ENCODE measurements at places on chromosomes 6 and 20.
A peak's percentile ranks its signal among the peaks of the same experiment; 100 is the strongest.

DNA sequence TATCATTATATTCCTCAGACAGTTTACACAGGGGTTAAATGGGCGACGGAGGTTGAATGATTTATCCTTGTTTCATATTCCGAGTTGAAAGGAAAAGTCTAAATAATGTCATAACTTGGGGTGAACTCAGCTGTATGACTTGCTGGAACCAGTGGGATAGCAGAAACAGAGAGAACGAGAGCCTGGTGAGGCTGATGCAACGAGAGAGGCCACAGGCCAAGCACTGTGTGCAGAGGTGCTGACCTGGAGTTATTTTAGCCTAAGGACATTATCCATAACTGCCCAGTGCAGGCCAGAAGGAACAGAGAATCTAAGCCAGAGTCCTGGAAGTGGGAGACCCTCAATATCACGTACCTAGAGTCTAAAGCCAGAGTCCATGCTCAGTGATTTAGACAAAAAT, 394.9 kb downstream of the MAFB start:
- no peak for DNase-seq

DNA sequence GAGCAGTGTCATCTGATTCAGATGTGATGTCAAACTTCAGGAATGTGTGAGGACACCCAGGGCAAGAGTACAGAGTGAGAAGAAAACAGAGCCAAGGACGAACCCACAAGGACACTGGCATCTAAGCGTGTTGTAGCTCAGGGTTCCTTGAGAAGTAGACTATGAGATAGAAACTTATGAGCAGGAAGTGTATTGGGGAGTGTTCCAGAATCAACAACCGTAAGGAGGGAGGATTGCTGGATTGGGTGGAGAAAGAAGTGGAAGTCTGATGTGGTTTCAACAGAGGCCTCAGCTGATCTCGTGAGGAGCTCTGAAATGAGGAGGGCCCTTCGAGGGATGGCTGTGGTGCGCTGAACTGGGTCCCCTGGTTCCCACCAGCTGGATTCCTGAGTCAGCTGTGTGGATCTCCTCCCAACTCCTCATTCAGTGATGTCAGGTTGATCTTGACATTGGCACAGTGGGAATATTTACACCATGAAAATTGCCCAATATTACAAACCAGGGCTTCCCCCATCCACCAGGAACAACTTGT, 25.7 kb upstream of the IGF2R start:
- no peak for DNase-seq

- no peak for DNase-seq
Measured at GRCh38 chr20:6038256-6038655, 15.6 kb downstream of the LRRN4 start.

DNA sequence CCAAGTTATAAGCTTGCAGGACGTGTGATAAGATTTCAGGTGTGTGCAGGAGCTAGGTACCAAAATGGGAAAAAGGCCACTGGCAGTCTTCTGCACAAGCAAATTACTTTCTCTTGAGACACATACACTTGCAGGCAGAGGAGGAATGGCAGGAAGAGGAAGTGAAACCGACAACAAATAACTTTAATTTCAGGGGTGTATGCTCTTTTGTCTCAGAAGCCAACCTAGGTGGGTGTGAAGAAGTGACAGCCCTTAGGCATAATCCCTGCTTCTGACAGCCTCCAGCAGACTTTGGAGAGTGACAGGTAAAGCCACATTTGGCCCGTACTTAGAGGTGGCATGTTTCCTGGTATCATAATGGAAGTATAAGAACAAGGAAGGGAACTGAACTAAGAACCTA, 118.8 kb upstream of the TRAF3IP2 start:
- peak; percentile 72 for DNase-seq

GRCh38 chr20:846894-847278, 13.4 kb downstream of the FAM110A start:
- DNase-seq, result peak; percentile 30

GRCh38 chr6:63805808-63806572, 170.4 kb downstream of the PHF3 start:
- no peak for DNase-seq

DNA sequence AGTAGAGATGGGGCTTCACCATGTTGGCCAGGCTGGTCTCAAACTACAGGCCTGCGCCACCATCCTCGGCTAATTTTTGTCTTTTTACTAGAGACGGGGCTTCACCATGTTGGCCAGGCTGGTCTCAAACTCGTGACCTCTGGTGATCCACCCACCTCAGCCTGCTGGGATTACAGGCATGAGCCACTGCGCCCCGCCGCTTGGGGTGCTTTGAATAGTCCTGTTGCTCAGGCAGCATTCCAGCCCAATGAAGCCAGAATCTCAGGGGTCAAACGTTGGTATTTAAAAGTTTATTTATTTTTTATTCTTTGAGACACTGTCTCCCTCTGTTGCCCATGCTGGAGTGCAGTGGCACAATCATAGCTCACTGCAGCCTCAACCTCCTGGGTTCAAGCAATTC, 11.3 kb downstream of the MOCS3 start:
- no peak for DNase-seq

DNA sequence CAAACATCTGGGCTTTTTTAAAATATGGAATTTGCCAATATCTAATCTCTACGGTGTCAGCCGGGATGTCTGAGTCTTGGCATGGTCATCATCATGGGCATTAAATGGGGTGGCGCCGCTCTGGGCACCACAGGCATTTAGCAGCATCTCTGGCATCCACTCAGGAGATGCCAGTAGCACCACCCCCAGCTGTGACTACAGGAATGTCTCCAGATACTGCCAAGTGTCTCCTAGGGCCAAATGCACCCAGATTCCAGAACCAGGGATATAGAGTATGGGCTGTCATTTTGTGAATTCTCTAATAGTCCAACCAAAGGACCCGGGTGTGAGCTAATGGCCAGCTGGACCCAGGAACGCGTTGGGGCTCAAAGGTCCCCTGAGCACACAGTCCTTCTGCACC, 361.0 kb downstream of the TAF4 start:
- no peak for DNase-seq

Data from GM12864 (cell line).